NCI-H1436 (cell line): ENCODE measurements at places on chromosomes 3 and 15.

DNA sequence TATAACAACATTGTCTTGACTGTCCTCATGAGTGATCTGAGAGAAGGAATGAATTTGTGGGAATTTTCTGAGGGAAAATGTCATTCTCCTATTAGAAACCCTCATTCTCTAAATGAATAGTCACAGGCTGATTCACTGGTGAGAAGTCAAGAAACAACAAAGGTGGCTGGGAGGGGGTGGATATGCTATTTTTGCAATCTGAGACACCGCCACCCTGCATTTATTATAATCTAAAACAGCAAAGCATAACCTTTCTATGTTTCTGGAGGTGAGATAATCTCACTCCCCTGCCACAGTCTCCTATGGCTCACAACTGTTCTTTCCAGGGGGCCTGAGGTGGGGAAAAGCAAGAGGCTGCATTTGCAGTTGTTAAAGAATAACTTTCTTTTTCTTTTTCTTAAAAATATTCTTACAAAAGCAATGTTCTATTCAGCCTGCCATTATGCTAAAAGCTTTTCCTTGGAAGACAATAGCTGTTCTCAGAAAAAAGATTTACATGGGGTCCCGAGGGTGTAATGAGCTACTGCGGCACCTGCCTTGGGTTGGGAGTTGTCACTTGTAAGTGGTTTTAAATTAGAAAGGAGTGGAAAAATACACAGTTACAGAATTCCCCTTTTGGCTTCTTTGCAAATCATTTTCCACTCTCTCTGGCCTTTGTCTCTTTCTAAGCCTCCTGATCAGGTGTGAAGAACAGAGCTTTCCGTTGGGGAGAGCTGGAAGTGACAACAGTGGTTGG lies 220.9 kb downstream of the AGBL1 start:
- no peak for DNase-seq

DNA sequence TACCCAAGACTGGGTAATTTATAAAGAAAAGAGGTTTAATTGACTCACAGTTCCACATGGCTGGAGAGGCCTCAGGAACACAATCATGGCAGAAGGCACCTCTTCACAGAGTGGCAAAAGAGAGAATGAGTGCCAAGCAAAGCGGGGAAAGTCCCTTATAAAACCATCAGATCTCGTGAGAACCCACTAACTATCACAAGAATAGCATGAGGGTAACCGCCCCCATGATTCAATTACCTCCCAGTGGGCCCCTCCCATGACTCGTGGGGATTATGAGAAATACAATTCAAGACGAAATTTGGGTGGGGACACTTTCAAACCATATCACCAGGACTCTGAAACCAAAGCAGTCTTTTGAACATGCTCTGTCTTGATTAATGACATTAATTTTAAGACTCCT lies 7.0 kb downstream of the RTP3 start:
- no peak for DNase-seq

DNA sequence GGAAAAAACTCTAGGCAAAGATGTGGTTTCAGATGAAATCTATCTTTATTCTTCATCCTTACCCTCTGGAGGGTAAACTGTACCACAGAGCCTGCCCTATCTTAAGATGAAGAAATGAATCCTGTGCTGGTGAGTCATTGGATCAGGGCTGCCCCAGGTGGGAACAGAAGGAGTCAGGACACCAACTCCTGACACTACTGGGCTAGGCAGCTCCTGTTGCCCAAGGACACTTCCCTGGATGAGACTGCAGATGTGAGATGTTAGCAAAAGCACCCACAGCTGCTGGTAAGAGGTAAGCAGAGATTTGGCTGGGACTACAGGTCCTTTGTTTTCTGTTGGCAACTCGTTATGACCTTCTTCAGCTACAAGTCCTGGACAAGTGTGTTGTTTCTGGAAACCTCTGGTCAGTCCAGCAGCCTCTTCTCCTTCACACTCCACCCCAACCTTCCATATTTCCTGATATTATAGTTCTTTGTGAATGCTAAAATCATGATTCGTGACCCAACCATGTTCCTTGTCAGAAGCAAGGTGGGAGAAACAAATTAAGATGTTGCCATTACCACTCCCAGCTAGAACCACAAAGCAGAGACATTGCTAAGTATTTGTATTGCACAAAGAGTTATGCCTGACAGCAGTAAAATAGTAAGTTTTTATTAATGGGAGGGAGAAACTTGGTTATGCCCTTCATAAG lies 104.2 kb upstream of the TGFBR2 start:
- no peak for DNase-seq

DNA sequence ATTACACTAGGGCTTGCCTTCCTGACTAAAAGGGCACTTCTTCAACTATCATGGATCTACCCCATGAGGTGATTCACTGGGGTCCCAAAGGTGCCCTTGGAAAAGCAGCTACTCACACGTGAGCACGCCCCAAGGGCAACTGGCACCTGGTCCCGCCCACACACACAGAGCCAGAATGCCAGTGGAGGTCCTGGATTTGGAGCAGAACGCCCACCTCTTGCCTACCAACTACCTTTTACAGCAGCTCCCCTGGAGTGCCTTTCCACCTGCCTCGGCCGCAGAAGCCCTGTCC lies 1.8 kb upstream of the CTDSPL start:
- DNase-seq, result no peak

DNA sequence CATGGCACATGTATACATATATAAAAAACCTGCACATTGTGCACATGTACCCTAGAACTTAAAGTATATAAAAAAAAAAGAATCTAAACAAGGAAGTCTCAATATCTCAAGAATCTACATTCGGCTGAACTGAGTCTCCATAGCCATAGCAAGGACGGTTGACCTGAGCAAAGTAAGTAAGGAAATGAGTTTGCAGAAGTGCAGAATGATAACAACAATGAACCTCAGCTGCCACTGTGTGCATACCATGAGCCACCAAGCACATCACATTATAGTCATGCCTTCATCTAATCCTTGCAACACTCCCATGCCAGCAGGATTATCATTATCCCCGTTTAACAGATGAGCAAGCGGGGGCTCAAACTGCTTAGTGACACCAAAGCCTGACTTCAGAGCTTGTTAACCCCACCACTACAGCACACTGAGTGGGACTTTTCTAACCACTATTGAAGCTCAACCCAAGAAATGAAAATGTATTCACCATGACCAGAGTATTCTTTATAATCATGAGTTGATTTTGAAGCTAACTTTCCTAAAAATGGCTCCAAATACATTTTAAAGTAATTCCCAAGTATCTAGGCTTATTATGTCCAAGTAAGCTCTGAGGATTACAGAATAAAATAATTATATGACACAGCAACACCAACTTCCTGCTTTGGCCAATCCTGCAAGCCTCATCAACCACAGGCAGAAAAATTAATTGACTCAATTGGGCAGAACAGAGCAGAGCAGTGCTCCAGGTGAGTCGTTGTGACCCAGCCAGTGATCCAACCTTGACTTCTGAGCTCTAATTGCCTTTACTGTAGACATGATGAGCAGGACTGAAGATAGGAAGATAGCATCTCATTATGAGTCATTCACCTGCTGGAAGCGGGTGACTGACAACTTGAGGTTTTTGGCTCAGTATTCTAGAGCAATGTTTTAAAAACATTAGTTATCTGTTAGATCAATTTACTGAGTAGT lies 47.3 kb upstream of the IL12A start:
- no peak for DNase-seq

GRCh38 chr15:63049783-63050371 lies 7.3 kb downstream of the TPM1 start:
- no peak for DNase-seq

- DNase-seq, result no peak
These were observed 166.9 kb downstream of the SUCNR1 start for GRCh38 chr3:152040319-152040718.

GRCh38 chr3:127491323-127491722 lies 99.2 kb downstream of the TPRA1 start:
- DNase-seq, result no peak

- no peak for DNase-seq
These were observed 49.8 kb downstream of the SGO1 start for GRCh38 chr3:20136231-20136630.

- DNase-seq, result no peak
These were observed 7.3 kb upstream of the TNFSF10 start for GRCh38 chr3:172530566-172530965.

- no peak for DNase-seq
These were observed 424 bp downstream of the HAUS2 start for GRCh38 chr15:42549032-42549491.

GRCh38 chr3:8197384-8197783 lies 304.2 kb upstream of the LMCD1 start:
- DNase-seq, result no peak

DNA sequence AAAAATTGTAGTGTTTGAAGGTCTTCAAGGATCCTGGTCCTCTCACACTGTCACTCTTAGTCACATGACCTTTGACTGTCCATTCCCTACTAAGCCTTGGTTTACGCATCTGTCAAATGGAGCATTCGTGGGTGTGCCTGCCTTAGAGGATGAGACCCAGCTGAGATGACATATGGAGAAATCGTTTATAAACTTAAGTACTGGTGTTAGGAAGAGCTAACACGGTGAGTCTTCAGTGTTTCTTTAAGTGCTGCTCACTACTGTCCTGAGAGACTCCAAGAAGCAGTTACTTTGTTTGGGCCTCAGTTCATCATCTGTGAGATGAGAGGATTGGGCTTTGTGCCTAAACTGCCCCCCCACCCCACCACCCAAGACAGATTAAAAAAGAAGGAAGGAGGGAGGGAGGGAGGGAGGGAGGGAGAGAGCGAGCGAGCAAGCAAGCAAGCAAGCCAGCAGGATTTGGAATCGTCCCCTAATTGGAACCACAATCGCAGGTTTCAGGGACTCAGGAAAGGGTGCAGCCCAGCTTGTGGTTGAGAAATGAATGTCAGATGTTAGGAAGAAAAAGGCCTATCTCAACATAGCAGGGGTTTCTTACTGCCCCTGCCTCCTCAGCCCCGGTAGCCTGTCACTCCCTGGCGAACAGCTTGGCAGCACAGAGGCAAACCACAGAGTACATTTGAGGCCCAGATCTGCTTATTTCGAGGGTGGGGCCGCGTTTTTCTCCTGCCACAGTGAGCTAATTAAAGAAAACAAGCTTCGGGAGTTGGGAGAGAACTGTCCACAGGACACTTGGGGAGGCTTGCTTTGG lies 32.7 kb downstream of the SMAD3 start:
- DNase-seq, result no peak

DNA sequence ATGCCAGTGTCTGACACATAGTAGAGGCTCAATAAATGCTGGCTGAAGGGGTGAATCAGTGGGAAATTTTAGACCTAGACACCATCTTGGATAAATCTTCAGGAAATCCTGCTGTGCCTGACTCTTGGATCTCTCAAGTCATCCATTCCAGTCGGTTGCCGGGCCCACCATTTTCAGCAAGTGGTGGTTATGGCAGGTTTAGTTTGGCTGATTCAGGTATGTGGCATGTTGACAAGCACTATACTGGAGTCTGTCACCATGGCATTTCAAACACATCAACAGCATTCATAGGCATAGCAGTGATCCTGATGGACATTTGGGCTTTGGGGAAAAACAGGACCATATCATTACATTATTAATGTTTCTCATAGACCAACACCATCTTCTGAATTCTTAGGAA lies 25.7 kb upstream of the APH1B start:
- no peak for DNase-seq

DNA sequence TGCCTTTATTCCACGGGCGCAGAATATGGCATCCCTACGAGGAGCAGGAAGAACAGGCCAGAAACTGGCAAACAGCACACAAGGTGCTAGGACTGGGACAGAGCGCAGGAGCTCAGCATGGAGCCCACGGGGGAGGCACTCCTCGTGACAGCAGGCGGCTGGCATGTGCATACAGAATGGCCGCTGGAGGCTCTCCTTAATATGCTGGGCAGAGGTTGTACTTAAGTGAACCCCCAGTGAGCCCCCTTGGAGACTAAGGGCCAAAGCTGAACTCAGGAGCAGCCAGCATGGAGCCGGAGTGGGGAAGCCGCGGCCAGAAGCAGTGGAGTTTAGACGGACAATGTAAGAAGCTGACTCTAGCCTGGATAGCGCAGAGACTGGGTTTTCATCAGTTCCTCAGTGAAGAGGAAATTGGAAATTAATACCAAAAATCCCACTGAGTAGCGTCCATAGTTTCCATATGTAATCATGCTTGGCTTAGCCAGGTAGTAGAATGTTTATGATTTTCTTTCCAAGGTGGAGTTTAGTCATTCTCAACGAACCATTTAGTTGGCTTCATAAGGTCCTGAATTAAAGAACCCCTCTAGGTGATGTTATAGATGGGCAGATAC lies 69.4 kb downstream of the EPHB3 start:
- no peak for DNase-seq
